ENCODE measurements at places on chromosomes 6 and 20.

GRCh38 chr6:132907231-132907630 is 92.9 kb downstream of the RPS12 start:
- no peak for DNase-seq

DNA sequence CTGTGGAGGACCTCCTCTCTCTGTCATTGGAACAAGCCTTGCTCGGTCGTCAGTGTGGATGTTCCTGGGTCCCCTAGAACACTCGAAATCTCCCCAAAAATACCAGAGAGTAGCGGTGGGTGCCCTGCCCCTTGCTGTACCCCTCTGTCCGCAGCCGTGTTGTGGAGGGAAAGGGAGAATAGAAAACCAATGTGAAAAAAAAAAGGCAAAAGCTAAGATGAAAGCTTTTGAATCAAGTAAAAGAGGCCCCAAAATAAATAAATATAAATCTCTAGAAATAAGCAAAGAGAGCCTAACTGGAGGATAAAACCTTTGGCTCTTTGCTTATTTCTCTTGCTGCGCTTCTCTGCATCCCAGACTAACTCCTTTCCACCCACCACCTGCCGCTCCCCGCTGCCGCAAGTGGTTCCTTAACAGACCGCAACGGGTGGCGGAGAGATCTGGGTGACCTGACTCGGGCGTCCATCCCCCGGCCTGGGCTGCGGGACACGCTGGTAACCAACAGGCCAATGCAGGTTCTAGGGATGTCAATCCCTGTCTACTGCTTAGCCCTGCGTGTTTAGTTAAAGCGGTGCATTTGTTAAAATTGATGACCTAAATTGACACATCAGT is 110.0 kb downstream of the GPX5 start:
- DNase-seq, result no peak

GRCh38 chr20:1656844-1657243 is 735 bp downstream of the SIRPG start:
- DNase-seq, result no peak

GRCh38 chr20:60053125-60053817 is 95.0 kb downstream of the CDH26 start:
- DNase-seq, result no peak

- no peak for DNase-seq
These were observed 34.3 kb downstream of the FYN start for GRCh38 chr6:111838749-111839484.

DNA sequence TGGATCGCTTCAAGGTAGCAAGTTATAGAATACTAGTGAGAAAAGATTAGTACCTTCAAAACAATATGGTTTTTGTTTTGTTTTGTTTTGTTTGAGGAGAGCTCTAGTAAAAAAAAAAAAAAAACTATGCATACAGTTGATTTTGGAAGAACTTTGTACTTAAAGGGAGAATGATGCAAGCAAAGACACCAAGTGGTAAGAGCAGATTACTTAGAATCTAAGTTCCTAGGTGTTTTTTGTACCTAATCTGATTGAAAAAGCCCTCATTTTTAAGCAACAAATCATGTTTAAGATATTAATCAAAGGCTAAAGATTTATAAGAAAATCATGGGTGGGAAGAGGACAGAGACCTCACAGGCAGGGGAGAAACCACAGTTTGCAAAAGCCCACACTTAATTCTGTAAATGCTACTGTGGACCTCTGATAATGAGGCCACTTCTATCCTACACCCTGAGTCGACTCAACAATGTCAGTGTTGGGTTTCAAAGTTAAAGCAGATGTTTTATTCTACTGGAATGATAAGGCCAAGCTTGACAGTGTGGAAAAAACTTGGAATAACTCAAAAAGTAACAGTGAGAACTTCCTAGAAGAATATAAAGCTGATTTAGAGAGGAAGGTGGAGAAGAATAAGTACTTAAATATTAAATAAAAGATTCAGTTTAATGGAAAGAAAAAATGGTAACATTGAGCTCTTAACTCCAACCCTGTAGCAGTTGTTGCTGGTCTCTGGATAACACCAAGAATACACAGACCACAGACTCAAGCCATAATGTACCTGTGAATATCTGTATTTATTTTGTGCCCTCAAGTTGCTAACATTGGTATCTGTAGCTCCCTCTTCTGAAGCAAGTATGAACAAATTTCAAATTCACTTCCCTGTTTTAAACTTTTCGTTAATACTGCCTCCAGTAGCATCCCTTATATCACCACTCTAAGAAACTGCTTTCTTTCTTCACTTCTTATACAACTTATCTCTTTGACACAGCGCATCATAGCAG is 1047.8 kb downstream of the EPHA7 start:
- DNase-seq, result no peak

Data from effector CD4-positive, alpha-beta T cell (primary cell).